ENCODE measurements at places on chromosomes 1 and 21.

GRCh38 chr1:115475901-115476300, 137.9 kb upstream of the NGF start:
- DNase-seq = no peak

DNA sequence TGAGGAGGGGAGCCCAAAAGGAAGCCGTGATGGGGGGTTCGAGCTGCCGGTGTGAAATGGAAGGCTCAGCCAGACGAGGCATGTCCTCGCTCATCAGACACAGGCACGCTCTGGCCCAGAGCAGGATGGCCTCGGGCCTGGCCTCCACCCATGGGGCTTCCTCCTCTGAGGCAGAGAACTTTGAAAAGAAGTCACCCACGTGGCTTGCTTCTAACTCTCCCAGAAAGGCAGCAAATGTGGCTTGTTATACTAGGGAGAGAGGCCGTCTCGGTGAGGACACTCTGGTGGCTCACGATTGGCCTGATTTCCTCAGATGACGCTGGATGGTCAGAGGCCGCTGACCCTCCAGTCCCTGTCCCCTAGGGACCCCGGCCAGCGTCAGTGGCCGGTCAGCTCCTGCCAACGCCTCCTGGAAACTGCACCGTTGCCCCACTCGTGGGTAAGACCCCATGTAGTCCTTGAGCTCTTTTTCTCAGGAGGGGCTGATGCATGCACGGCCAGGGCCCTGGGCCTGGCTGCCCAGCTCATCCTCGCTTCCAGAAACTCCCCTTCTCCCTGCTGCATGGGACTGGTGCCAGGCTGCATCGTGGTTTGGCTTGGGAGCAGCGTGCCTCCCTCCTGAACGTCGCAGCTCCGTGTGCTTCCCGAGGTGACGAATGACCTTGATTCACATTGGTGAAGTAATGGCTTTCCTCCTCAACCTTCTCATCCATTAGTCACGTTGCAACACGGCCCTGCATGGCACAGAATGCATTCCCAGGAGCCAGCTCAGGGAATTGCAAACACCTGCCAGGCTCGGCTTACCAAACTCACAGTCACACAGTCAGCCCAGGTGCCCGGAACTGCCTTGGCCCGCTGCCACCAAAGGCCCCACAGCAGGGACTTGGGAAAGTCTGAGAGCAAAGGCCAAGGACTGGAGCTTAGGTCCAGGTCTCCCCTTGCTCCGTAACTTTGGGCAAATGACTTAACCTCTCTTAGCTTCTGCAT, 58.8 kb downstream of the TOMM20 start:
- DNase-seq = peak; percentile 95

- no peak for DNase-seq
Measured at GRCh38 chr1:3279182-3279470, 175.3 kb upstream of the ARHGEF16 start.

GRCh38 chr1:31207046-31207445, 32.6 kb downstream of the NKAIN1 start:
- no peak for DNase-seq

All from NCI-H2107 (cell line).